ENCODE measurements at places on chromosomes 1 and 21.

GRCh38 chr21:40516335-40516734 lies 330.6 kb downstream of the DSCAM start:
- DNase-seq: no peak

DNA sequence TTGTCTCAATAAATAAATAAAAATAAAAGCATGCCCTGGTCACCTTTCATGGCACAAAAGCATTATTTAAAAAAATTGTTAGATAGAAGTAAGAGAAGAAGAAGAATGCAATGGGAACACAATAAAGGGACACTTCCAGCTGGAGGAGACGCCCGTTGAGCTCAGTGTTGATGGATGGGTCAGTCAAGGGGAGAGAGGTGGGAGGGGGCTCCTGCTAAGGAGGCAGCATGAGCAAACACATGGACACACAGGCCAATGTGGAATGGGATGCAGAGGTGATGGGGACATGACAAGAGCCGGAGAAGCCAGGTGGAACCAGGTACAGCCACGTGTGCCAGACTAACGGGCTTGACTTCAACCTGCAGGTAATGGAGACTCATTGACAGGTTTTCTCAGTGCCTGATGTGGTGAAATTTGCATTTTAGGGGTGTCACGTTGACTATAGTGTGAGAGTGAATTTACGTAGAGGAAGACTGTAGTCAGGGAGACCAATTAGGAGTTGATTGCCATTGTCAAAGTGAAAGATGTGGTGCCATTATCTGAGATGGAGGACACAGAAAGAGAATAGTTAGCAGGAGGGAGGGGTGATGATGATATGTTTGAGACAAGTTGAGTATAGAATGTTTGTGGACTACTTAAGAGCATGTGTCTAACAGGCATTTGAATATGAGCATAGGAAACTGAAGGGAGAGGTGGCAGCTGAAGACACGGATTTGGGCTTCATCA lies 48.7 kb upstream of the ATP2B4 start:
- DNase-seq: no peak

DNA sequence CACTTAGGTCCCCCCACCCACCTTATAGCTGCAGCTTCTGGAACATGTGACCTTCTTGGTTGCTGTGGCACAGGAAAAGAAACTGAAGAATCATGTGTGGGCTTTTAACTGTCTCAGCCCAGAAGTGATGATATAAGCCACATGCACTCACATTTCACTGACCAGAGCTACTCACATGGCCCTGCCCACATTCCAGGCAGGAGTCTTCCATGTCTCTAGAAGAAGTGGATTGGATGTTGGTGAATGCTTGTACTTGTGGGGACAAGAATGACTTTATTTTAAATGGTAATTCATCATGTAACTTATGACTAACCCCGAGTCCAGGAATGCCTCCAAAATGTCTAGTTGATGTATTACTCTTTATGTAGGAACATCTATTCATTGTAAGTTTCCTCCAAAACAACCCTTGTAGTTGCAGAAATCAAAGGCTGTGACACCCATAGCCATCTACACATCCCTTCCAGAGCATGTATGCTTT lies 15.8 kb upstream of the CAMK1G start:
- DNase-seq: no peak

- no peak for DNase-seq
These were observed 233.8 kb upstream of the USP25 start for GRCh38 chr21:15495965-15496364.

DNA sequence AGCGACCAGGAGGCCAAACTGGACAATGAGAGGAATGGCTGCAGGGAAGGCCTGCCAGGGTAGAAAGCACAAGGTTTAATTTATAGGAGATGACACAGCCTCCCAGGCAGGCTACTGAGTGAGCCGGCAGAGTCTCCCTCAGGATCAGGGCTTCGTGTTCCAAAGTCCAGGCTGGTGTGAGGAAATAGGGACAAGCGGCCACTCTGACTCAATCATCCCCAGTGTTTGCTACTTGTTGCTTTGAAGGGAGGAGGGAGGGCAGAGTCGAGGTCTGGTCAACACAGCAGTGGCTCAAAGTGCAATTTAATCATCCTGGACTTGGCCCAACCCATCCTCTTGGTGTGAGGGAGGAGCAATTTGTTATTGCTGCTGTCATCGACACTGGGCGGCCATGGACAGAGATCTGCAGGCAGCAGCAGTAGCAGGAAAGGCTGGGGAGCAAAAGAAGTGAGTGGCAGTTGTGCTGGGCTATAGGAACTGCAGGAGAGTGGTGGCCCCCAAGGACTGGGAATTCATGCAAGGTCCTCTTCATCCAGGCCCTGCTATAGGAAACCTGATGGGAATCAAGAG lies 27.5 kb downstream of the TBX15 start:
- peak; percentile 13 for DNase-seq

DNA sequence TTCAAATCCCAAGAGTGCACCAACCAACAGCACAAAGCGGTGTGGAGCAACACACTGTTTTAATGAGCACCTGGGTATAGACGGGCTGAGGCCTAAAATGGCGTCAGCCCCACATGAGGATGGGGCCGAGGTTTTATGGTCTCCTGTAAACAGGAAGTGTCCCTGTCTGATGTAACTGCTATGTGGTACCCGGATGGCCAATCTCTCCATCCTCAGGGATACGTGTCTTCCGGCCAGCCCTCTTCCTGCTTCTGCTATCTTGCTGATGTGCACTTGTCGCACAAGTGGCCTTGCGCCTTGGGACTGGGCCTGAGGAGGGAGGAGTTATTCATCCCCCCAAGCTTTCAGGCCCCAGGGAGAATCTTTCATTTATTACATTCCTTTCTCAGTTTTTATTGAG lies 73.5 kb downstream of the CNST start:
- DNase-seq: no peak

DNA sequence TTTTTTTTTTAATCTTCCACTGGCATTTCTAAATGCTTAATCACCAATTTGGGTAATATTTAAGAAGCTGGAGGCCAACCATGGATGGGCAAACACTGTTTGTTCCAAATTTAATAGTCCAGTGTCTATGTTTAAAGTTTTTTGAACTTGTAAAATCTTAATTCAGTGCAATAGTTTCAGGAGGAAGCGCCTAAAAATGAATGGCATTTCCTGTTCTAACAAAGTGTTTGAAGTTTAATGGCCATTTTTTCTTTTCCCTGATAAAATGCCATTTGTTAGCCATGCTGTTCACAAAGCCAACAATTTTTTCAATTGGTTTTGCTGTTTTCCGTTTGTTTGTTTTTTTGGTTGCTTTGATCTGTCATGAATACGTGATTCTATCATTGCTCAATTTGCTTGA lies 552.1 kb downstream of the LMO4 start:
- DNase-seq: no peak

GRCh38 chr1:1050577-1051052 lies 23.5 kb downstream of the RNF223 start:
- no peak for DNase-seq

DNA sequence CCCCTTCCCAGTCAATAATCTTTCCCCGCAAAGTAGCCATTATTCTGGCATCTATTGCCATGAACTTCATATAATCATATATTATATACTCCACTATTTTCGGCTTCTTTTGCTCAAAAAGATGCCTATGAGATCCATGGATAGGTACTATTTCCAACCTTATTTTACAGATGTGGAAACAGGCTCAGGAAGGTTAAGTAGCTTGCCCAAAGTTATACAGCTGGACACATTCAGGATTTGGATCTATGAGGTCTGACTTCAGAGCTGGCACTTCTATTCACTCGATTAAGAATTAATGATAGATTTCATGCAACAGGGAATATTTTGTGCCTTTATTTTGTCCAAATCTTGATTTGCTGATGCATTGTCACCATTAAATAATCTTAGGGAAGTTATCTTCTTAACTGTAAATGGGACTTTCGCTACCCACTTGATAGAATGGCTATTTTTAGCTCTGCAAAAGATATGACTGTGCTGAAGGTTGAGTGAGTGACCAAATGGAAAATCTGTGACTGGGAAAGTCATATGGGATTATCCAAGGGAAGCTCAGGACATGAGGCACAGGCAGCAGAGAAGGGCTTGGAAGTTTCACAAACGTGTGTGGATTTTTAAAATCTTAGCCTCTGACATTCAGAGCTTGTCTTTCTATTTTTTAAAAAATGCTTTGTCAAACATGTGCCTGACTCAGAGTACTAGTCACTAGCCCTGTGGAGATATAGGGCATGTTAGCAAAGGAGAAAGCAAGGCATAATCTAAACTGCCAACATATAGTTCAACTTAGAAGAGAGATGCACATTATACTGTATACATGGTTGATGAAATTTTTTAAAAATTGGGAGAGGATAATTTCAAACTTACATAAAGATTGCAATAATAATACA lies 36.5 kb downstream of the GIPC2 start:
- no peak for DNase-seq
